Fibroblast of villous mesenchyme (primary cell): ENCODE measurements at places on chromosomes 7 and 10.

- no peak for DNase-seq
Observed at GRCh38 chr10:62390497-62391176, 16.5 kb downstream of the ZNF365 start.

DNA sequence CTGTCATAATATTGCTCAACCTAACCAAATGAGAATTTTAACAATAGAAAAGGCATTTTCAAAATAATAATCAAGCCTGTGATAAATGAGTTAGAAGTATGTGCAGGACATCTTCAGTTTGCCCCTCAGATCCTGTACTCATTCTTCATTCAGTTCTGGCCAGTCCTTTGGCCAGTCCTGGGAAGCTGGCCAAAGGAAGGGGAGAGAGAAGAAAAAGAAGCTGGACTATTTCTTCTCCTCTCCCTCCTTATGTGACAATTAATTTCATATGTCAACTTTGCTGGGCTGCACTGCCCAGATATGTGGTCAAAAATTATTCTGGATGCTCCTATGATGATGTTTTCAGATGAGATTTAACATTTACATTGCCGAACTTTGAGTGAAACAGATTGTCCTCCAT, 31.6 kb upstream of the ITGB8 start:
- no peak for DNase-seq

DNA sequence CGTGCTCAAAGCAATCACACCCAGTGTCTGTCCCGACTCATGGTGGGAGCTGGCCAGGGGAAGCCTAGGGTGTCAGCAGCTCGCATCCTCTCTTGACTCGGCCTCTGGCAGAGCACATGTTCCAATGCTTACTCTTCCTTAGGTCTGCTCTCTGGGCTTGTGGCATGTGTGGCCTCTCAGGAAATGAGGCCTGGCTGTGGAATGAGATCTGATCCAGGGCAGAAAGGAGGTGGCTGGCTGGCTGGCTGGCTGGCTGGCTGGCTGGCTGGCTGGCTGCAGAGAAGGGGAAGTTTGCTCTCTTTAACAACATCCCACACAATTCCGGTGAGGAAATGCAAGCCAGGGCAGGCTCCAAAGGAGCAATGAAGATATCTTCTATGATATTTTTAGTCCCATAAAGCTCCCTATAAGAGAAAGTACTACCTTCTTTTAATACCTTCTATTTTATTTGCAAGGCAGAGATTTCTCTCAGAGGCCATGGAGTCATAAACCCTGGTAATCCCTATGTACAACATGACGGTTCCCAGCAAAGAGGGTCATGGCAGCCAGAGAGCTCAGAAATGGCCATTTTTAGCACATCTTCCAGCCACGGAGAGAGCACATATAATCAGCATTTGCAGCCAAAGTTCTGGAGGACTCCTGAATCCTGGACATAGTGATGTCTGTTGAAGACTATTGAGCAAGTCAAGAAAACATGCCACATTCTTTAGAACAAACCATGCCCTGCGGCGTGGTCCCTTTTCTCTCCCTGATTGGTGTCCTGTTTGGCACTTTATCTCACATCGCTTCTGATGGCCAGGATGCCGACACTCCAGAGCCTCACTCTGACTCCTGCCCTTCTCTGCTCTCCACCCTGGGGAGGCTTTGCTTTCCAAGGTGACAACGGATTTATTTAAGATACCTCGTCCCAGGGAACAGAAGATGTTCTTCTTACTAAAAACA, 153.7 kb downstream of the FANK1 start:
- DNase-seq, result peak; percentile 68

DNA sequence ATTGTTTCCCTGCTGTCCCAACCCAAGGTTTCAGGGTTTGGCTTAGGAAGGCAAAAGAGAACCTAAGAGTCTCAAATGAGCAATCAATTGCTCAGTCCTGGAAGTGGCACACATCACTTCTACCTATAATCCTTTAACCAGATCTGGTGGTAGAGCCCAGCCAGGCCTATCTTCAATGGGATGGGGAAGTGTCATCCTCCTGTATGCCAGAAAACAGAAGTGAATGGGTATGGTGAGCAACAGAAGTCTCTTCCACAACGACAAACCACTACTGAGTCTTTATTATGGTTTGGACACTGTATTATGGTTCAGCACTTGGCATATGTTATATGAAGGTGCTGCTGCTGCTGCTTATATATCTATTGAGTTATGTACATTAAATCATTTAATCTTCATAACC, 3.0 kb upstream of the AKR1B1 start:
- DNase-seq, result no peak

- peak; percentile 21 for DNase-seq
Observed at GRCh38 chr7:15747301-15747700, 60.8 kb upstream of the MEOX2 start.

DNA sequence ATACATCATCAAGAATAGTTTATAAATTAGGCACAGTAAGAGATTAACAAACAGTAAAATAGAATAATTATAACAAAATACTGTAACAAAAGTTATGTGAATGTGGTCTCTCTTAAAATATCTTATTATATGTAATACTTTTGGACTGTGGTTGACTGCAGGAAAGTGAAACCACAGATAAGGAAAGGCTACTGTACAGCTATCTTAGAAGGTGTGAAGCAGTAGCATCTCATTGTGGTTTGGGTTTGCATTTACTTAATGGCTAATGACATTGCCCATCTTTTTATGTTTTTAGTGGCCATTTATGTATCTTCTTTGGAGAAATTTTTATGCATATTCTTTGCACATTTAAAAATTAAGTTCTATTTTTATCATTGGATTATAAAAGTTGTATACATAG, 296.4 kb upstream of the MAGI2 start:
- peak; percentile 23 for DNase-seq

GRCh38 chr7:139708541-139708940, 69.3 kb downstream of the HIPK2 start:
- DNase-seq, result no peak

- no peak for DNase-seq
Observed at GRCh38 chr7:85699482-85699881, 512.6 kb upstream of the SEMA3D start.

DNA sequence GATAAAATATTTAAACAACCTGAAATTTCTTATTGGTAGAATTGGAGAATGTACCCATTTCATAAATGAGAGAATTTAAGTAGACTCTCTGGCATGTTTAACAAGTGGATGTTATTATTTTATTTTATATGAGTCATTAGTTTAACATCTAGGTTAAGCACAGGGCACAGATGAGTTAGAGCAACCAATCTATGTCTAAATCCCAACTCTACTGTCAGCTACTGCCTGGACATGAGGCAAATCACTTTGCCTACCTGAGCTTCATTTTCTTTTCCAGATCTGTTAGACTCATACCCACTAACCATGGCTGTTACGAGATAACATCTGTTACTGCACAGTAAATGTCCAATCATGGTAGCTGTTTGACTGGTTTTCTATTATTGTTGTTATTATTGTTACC, 251.1 kb downstream of the INHBA start:
- DNase-seq, result peak; percentile 21

DNA sequence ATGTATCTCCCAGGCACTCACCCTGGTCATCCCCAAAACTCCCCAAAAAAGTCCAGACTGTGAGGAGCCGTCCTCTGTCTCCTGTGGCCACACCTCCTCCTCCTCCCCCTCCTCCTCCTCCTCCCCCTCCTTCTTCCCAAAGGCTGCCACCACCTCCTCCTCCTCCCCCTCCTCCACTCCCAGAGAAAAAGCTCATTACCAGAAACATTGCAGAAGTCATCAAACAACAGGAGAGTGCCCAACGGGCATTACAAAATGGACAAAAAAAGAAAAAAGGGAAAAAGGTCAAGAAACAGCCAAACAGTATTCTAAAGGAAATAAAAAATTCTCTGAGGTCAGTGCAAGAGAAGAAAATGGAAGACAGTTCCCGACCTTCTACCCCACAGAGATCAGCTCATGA, 7.1 kb downstream of the LMOD2 start:
- DNase-seq, result no peak

DNA sequence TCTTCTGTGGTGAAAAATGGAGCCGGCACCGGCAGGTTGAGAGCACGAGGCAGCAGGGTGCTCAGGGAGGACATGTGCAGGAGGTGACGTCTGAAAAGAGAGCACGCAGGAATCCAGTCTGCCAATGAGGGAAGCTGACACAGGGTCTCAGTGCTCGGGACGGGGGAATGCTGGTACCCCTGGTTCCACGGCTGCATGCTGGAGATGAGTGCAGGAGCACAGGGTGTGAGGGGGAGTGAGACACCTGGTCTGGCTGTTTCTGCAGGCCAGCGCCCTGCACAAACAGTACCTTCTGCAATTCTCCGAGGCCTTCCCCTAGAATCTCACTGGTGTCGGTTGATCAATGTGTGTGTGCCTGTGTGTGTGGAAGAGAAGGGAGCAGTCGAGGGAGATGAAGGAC, 72.7 kb downstream of the VOPP1 start:
- no peak for DNase-seq

GRCh38 chr7:113649556-113649955, 269.3 kb downstream of the PPP1R3A start:
- DNase-seq, result no peak

- DNase-seq, result peak; percentile 83
Observed at GRCh38 chr10:19629567-19629966, 186.7 kb upstream of the PLXDC2 start.

DNA sequence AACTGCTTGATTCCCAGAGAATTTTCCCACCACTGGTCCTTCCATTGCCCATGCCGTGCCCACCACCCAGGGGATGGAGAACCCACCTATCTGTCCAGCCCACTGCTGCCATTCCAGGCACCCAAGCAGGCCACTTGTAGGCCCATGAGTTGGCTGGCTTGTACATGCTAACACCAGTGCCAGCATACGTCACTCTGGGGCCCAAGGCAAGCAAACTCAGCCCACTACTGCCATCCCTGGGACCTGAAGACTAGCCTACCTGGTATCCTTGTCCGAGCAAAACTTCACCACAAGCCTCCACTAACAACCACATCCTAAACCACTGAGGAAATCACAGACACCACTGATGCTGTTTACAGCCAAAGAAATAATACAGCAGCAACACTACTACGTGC, 44.7 kb upstream of the CDK6 start:
- no peak for DNase-seq

- peak; percentile 80 for DNase-seq
Observed at GRCh38 chr10:125707541-125708468, 11.7 kb upstream of the EDRF1 start.

- no peak for DNase-seq
Observed at GRCh38 chr10:2919016-2919415, 148.3 kb upstream of the PFKP start.

- DNase-seq, result no peak
Observed at GRCh38 chr7:148014001-148014400, 576.6 kb upstream of the C7orf33 start.

- no peak for DNase-seq
Observed at GRCh38 chr10:22265839-22266537, 48.2 kb upstream of the EBLN1 start.
